ENCODE measurements at places on chromosomes 5 and 9.
A peak's percentile ranks its signal among the peaks of the same experiment; 100 is the strongest.

- no peak for DNase-seq
Observed at GRCh38 chr5:112070022-112070421, 313.0 kb upstream of the NREP start.

DNA sequence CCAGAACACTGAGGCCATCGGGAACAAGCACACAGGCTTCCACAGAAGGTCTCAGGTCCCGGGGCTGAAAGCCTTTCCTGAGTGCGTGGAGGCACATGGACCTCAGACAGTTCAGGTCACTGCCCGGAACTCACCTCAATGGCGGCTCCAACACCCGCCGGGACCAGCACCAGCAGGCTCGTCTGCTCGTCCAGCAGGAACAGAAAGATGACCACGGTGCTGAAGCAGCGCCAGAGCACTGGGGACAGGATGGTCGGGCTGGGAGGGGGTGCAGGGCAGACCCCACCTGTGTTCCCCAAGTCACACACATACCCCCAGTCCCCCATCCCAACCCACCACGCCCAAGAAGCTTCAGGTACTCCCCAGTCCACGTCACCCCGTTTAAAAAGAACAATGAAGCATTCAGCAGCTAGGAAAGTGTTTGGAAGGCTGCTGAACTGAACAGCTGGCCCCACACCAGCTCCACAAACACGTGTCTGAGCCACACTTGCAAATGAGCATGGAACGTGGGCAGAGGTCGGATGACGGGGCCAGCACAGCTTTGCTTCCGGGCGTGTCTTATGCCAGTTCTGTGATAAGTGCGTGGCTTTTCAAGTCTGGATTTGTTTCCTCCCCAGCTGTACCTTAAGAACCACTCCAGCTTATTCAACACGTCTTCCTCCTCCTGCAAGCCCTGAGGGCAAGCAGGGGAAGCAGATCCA, 14.6 kb downstream of the CLPTM1L start:
- DNase-seq: peak; percentile 95

- no peak for DNase-seq
Observed at GRCh38 chr9:89400403-89401116, 82.3 kb downstream of the SECISBP2 start.

DNA sequence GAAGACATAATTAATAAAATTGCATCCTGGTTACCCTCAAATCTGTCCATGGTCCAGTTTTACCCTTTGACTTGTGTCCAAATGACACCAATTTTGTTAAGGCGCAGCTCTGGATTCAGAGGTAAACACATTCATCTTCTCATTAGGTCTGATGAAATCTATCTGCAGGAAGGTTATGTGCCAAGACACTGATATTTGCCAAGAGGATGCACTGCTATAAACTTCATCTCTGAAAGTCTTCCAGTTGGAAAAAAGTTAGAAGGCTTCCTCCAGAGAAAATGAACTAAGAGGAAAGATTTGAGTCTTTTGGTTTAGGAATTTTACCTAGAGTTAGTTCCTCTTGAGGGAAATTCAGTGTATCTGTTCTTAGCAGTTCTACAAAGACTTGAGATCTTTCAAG, 717.8 kb downstream of the DTWD2 start:
- no peak for DNase-seq

DNA sequence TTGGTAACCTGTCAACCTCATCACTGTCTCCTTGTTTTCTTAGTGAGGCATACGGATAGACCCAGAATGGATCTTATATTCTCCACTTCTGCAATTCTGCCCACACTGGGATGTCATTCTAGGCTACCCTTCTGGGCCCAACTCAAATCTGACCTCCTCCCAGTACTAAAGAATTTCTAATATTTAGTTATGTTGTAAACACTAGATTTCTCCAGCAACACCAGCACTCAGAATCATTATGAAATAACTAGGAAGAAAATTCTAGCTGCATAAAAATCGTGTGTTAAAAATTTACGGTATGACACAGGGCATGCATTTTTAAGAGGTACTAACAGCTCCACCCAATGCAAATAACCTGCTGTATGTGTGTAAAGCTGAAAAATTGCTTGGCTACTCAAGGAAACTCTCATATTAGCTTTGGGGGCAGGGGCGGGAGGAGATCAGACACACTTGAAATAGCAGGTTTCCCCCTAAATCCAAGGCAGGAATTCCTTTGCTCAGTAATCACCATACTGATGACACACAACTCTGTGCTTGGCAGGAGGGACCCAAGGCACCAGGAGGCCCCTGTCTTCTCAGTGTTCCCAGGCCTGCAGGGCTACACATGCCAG, 27.3 kb downstream of the MACROH2A1 start:
- DNase-seq: no peak

DNA sequence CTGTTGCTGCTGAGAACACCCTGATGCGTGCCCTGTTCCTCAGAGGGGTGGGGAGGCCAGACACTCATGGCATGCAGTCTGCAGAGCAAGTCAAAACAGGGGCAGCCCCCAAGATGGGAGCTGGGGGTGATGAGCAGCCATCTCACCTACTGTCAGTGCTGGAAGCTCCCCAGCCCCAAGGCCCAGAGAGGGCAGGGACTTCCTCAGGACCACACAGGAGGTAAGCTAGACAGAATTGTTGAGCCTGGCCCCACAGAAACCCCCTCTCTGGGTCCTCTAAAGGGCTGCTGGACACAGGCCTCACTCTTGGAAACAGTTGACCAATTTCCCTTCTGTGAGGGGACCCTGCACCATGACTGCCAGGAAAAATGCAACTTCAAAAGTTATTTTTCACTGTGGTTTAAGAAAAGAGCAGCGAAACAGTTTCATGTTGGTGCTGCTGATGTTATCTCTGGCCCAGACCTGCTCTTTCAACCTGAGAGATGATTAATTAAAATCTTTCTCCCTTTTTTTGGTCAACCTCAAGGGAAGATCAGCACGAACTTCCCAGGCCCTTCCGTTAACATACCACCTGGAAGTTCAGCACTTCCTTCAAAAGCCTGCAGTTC, 9.6 kb downstream of the CSF2 start:
- DNase-seq: no peak

DNA sequence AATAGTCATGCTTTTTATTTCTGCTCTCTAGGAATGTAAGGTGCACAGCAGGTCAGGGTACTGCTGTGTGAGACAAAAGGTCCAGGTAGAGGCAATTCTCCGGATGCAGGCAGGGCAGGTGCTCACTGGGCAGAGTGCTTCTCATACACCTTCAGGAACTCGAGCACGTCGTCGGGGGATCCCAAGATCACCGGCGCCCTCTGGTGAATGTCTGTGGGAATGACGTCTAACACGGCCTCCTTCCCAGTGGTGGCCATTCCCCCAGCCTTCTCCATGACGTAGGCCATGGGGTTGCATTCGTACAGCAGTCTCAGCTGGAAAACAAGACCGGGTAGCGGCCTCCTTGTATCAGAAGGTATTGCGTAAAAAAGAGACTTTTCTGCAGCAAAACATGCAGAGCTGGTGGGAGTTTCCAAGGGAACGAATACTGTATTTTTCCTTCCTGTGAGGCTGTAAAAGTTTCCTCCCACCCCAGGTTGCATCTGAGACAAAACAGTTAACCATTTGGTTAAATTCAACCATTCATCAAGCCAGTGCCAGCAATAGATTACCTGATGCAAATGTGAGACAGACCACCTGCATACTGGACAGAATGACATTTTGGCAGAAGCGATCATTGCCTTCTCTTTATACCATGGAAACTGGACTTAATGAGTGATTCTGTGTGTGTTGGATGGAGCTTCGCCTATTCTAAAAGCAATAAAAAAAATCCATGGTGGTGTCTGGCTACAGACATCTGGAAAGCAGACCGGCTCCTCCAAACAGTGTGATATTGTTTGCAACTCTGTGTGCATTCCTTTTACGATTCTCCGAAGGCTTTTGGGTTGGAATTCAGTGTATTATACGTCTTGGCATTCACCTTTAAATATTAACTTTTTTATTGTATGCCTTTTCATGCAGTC, 9.9 kb upstream of the FBP2 start:
- peak; percentile 58 for DNase-seq

DNA sequence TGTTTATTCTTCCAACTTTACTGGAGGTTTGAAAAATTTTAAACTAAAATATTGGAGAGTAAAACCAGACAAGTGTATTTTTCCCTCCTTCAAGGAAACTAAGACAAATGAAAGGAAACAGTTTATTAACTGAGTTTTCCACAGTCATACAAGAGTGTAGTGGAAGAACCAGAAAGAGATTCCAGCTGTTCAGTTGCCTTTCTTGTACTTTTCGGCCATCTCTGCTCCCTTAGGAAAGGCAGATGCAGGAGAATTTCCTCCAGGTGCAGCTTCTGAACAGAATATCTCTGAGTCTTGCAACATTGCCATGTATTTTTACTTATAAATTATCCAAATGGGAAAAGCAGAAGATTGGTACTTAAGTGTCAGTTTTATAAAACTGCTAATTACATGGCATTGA, 217.1 kb downstream of the MAST4 start:
- no peak for DNase-seq

DNA sequence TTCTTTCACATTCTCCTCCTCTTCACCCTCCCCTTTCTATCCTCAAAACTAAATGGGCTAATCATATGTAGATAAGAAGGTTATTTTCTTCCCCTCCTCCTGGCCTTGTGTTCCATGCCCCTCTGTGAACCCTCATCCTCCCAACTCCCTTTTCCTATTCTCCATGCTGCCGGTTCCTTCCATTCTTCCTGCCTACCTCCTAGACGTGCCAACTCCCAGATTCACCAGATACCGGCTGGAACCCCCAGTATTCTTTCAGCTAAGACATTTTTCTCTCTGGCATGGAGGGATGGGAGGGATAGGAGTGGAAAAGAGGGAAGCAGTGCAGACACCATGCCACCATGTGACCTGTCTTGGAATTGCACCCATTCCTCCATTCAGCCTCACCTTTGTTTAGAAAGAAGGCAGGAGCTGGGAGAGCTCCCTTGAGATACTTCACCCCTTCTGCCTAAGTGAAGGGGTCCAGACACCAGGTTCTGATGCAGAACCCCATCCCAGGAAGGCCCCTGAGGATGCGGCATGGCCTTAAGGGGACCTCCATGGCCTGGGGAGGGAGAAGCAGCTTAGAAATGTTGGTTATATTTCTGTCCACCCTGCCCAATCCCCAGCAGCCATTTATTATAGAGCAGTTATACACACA, 4.8 kb downstream of the DNAJB5 start:
- DNase-seq: no peak

- no peak for DNase-seq
Observed at GRCh38 chr9:124139001-124139400, 118.7 kb upstream of the NEK6 start.

DNA sequence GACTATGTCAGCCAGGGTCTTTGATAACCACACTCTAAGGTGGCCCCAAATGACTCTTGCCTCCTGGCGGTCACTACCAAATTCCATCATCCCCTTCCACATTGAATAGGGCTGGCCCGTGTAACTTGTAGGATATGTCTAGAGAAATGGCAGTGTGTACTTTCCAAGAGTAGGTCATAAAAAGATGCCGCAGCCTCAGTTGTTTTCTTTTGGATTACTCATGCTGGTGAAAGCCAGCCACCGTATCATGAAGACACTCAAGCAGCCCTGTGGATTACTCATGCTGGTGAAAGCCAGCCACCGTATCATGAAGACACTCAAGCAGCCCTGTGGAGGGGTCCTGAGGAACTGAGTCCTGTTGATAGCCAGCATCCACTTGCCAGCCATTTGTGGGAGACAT, 172.0 kb upstream of the TBC1D2 start:
- DNase-seq: no peak

DNA sequence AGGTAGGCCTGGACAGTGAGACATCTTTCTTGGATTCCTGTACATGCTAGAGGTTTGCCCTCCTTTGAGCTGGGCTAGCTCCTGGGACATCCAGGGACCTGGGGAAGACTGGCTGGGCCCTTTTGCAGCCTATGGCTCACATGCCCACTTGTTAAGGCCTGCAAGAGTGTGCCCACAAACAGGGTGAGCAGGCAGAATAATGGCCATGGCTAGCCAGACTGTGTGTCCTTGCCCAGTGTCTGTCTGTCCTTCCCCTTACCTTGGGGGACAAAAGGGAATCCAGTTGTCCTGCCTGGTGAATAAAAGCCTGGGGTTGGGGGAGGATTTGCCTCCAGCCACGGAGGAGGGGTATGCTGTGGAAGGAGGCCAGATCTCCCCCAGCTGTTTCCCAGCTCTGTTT, 13.0 kb upstream of the CXXC5 start:
- no peak for DNase-seq

DNA sequence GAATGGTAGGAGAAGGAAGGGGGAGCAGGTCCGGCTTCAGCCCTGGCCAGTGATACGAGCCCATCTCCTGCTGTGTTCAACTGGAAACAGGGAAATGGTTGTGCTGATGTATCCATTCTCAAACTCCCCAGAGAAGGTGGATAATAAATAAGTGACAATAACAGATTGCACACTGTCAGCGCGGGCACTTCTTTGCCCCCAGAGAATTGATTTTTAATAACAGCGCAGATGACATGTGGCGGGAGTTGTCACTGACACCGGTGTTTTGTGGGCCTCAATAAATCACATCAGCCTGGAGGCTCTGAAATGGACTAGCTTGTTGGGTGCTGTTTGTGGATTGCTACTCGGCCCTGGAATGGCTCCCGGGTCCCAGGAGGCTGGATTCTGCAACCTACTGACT, 141.4 kb upstream of the PANK3 start:
- DNase-seq: no peak

GRCh38 chr5:83026930-83027687, 50.1 kb downstream of the TMEM167A start:
- no peak for DNase-seq

GRCh38 chr5:3394891-3395599, 200.6 kb upstream of the IRX1 start:
- DNase-seq: no peak

- no peak for DNase-seq
Observed at GRCh38 chr9:117096138-117096537, 318.7 kb downstream of the ASTN2 start.

GRCh38 chr5:75992753-75993152, 90.4 kb upstream of the SV2C start:
- DNase-seq: no peak

- DNase-seq: peak; percentile 32
Observed at GRCh38 chr5:116573279-116573701, 1.3 kb downstream of the SEMA6A start.

- no peak for DNase-seq
Observed at GRCh38 chr9:38202336-38202938, 133.4 kb upstream of the SHB start.

DNA sequence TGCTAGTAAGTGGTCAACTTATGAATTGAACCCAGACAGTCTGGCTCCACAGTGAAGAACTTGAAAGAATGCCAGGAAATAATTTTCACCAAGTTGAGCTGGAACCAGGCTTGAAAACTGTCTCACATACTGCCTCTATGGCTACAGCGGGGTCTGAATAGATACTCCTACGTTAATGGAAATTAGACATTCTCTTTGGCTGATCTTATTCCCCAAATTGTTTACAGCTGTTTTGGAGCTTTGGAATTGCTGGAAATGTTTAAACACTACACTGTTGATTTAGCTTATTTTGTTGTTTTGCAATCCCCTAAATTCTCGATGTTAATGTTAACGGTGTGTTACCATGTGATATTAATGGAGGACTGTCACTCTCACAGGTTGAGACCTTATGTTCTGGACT, 146.4 kb downstream of the FBXL7 start:
- DNase-seq: no peak

DNA sequence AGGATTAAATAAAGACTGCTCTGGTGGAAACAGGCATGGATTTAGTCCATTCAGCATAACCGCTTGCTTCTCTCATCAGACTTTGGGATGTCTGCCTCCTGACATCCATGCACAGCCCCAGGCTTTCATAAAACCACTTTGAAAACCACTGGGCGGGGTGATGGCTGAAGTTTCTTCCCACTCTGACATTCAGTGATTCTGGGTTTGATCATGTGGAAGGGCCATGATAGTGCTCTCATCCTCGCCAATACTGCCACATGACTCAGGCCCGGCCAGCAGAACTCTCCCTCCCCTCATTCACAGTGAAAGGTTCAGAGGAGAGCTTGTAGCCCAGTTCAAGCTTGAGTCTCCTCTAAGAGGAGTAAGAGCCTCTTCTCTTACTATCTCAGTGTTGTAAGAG, 29.6 kb upstream of the GLRA1 start:
- no peak for DNase-seq
